Left ventricle myocardium inferior (tissue), 1 donor: ENCODE measurements at places on chromosomes 6 and 20. TPM values are rescaled to one million over a fixed set of nuclear protein-coding genes. Genes with fewer than 3 reads are reported as not detected.

RCAN2 gene
- 312 TPM for total RNA-seq

ALDH8A1 gene
- 0.08 TPM for total RNA-seq

DNA sequence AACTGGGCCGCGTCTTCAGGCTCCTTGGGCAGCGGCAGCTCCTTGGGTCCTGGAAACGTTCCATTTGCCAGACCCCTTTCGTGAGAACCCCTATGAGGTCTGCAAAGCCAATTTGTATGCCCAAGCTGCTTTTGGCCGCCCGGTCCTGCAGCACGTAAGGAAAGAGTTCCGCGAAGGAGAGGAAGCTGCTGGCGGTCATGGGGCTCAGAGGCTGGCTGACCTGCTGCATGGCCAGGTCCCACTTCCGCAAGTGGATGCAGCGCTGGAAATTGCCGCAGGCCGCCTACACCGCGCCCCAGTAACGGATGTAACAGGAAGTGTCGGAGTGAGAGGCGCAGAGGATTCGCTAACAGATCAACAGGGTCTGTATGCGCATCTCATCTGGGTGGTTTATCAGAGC, 18.8 kb downstream of the RFPL4B start:
- no peak for DNase-seq

- DNase-seq = peak; percentile 37
These were observed 600 bp downstream of the SEC63 start for GRCh38 chr6:107957308-107957908.

GRCh38 chr20:63377951-63378381, 16.8 kb upstream of the CHRNA4 start:
- DNase-seq = no peak

DNA sequence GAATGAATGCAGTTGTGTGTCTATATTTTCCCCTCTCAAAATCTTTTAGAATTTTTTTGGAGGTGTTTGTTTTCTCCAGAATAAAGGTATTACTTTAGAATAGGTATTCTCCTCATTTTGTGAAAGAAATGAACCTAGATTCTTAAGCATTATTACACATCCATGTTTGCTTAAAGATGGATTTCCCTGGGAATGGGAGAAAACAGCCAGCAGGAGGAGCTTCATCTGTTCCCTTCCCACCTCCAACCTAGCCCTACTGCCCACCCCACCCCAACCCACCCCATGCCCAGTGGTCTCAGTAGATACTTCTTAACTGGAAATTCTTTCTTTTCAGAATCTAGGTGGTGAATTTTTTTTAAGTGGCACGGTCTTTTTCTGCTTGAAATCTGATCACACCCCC, 127.8 kb downstream of the CD109 start:
- no peak for DNase-seq

- no peak for DNase-seq
These were observed 54.8 kb upstream of the SCGN start for GRCh38 chr6:25596928-25597818.

- no peak for DNase-seq
These were observed 170.9 kb downstream of the UBE3D start for GRCh38 chr6:82894653-82895259.

- no peak for DNase-seq
These were observed 11.3 kb upstream of the AFDN start for GRCh38 chr6:167815296-167815980.

GRCh38 chr6:24313251-24314141, 44.4 kb downstream of the DCDC2 start:
- DNase-seq = no peak
